ENCODE measurements at places on chromosomes 16 and 17.

- peak; percentile 59 for DNase-seq
Measured at GRCh38 chr17:75024686-75025397, 12.4 kb downstream of the MRPL58 start.

DNA sequence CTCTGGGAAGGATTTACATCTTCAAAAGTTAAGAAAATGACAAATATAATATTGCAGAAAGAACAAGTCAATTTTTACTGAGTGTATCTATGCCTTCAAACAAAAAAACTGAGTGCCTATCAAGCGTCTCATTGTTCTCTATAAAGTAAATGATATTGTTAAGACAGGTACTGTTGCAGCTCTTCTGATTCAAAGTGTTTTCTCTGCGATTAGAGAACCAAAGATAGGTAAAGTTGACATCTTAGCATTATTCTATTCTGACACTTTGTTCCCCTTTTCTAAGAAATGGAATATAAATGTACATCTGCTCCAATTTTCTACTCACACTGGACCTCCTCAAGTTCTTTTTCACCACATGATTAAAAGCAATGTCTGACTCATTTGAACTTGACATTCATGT, 1317.7 kb downstream of the CDH11 start:
- DNase-seq, result no peak

- no peak for DNase-seq
Measured at GRCh38 chr16:20747030-20747816, 5.6 kb upstream of the THUMPD1 start.

DNA sequence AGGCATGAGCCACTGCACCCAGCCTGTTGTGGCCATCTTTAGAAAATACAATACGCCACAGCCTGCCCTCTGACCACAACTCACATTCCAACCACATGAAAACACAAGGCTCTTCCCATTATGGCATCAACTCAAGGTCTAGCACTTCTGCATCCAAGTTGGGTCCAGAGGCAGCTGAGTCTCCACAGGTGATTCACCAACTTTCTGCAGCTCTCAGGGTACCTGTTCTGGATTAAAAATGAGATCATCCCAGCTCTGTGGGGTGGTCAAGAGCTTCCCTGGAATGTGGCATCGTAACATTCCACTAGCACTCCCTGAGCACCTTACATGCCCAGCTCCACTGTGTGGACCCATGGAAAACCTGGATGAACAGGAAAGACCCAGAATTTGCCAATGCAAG, 9.9 kb upstream of the GUCY2D start:
- no peak for DNase-seq

- DNase-seq, result peak; percentile 26
Measured at GRCh38 chr17:60392845-60393702, 1.1 kb upstream of the USP32 start.

DNA sequence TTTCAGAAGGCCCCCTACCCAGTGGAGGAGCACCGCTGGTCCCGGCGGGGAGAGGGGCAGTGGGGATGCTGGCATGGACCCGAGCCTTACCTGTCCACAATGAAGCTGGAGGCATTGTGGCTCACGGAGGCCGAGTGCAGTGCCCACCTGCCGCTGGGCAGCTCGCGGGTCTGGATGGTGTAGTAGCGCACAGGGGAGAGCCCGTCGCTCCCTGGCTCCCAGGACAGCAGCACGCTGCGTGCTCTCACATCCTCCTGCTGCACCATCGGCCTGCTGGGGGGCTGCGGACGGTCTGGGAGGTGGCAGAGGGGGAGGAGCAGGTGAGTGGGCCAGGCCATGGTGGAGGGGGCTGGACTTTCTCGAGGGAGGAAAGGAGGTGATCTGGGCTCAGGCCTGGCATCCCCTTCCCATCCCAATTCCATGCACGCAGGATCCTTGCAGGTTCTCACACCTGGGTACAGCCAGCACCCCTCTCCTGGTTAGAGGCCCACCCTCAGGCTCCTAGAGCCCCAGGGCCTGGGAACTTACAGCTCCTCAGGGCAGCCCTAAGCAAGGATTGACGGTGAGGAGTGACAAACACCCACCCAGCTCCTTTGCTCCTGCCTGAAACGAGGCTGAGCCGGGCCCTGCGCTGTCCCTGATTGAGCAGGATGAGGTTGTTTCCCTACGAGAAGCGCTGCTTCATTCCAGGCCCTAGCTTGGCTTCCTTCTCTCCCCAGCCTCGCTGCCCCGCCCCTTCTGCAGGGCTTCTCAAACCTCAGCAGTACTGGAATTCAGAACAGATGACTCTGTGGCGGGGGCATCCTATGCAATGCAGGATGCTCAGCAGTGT, 76.2 kb upstream of the CDC42EP4 start:
- no peak for DNase-seq

- no peak for DNase-seq
Measured at GRCh38 chr17:3956983-3957382, 7.3 kb downstream of the ATP2A3 start.

DNA sequence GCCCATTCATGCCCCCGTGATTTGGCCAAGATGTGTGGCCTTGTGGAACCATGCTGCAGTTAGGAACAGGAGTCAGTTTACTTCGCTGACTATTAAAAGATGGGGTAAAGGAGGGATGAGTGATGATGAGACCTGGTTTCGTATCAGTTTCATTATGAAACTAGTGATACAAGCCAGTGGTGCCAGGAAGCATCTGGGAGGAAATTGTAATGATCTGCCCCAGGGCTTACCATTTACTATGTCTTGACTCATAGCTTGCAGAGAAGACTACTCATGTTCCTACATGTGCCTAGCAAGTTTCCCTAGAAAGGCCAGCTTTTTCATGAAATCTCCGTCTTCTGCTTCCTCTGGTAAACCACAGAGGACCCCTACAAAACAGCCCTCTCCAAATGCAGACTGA, 23.2 kb downstream of the CDH3 start:
- no peak for DNase-seq

- no peak for DNase-seq
Measured at GRCh38 chr16:12206749-12207142, 230.2 kb downstream of the SNX29 start.

DNA sequence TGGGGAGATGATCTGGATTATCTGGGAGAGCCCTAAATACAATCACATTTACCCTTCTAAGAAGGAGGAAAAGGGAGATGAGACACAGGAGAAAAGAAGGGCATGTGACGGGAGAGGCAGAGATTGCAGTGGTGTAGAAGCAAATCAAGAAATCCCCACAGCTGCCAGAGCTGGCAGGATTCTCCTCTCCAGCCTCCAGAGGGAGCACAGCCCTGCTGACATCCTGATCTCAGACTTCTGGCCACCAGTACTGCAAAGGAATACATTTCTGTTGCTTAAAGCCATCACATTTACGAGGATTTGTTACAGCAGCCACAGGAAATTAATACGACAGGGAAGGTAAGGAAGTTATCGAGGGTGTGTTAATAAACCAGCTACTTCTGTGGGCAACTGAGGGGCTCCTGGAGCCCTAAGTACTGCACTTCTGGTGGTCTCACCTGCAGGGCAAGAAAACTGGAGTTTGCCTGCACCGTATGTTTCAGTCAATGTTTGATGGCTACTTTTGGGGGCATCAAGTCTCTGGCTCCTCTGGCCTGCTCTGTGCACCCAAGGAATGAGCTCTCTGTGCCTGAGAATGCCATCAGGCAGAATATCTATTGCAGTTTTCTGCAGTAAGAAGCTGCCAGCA, 22.9 kb upstream of the CDH13 start:
- DNase-seq, result no peak

DNA sequence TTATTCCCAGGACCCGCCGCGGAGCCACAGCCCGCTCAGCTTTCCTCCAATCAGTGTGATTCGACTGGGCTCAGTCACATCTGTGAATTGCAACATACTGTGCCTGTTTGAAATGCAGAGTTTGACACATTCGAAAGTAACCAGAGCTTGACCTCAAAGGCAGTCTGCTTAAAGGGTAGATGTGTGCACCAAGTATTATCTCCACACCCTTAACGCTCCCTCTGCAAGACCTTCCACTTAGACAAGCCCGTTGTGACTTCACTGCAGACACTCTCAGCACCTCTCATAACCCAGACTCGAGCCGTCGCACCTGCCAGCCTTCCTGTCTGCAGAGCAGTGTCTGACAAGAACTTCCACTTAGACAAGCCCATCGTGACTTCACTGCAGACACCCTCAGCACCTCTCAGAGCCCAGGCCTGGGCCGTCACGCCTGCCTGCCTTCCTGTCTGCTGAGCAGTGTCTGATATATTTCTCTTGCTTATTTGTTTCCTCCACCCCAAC, 3.7 kb downstream of the KLHDC4 start:
- DNase-seq, result peak; percentile 62

DNA sequence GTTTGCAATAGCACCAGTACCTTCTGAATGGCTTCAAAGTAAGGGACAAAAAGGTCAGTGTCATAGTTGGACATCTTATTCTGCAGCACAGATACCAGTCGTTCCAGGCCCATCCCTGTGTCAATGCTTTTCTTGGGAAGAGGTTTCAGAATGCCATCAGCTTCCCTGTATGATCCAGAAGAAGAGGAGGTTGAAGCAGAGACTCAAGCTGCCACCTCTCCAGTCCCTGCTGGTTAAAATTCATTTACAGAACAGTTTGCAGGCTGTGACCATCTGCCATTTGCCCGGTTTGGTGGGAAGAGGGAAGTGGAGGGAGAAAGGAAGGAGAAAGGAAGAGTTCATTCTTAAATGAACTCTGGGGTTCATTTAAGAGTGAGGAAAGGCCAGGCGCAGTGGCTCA, 18.4 kb upstream of the EXOSC6 start:
- no peak for DNase-seq

GRCh38 chr17:5019475-5019956, 15.7 kb downstream of the SLC52A1 start:
- peak; percentile 42 for DNase-seq

DNA sequence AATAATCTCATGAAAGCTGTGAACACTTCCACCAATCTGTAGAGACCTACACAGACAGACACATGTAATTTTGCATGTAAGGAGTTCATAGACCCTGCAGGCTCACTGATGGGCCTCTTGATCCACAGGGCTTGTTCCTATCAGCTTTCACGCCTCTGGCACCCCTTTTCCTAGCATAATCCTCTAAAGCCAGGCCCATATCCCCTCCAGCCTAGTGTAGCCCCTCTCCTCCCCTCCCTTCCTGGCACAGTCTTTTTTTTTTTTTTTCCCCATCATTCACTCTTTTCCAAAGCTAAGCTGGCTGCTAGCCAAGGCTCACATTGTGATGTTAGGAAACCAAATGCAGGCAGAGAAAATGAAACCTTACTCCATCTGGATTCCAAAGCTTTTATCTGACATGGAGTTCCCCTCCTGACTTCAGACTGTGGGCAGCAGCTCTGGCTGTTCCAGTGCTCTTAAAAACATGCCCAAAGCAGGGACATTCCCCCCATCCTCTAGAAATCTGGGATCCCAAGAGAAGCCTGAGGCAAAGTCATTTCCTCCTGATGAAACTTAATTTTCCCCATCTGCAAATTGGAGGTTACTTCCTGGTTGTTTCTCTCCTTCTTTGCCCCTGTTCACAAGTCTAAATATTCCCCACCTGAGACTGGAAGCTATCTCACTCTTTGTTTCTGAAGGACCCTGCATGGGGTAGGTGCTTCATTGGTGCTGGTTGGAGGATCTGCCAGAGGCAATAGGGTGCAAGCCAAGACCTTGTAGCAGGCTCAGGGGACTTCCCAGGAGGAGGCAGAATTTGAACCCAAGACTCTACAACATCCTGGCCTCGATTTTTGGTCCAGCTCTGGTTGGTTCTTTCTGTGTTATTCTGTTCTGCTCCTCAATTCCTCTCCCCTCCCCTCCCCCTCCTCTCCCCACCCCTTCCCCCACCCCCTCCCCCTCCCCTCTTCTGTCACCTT, 9.9 kb upstream of the CCL5 start:
- peak; percentile 39 for DNase-seq

Measured in CD4-positive, alpha-beta T cell treated with Interleukin-17A for 1 hour (primary cell).